ENCODE measurements at places on chromosomes 2 and 18.

DNA sequence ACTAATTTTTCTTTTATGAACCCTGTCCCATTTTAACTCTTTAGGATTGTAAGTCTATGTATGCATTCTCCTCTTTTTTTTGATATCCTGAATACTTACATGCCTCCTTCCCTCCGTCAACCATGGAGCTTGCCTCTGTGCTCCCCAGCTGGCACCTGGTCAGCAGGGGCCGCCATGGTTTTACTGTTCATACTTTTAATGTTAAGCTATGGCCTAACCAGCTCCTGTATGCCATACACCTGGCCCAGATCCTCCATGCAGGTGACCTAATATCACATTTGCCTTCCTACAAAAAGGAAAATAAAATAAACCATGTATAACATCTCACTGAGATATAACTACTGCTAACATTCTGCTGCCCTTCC, 283.1 kb upstream of the TRIB2 start:
- no peak for DNase-seq

DNA sequence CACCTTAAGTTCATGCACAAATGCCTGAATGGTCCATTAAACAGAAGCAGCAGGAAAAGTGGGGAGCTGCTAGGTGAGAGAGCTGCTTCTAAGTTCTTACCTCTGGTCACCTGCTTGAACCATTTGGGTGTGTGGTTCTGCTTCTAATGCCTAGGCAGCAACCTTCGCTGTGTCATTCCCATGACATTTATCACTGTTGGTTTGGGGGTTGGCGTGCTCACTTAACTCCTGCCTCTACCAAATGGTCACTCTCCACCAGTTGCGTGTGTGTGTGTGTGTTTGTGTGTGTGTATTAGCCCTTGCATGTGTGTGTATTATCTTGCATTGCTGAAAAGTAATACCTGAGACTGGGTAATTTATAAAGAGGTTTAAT, 56.2 kb downstream of the NCAPH start:
- DNase-seq: no peak

- DNase-seq: no peak
Measured at GRCh38 chr2:46258937-46259776, 38.0 kb upstream of the EPAS1 start.

- peak; percentile 81 for DNase-seq
Measured at GRCh38 chr2:26735097-26735496, 29.0 kb upstream of the SLC35F6 start.

DNA sequence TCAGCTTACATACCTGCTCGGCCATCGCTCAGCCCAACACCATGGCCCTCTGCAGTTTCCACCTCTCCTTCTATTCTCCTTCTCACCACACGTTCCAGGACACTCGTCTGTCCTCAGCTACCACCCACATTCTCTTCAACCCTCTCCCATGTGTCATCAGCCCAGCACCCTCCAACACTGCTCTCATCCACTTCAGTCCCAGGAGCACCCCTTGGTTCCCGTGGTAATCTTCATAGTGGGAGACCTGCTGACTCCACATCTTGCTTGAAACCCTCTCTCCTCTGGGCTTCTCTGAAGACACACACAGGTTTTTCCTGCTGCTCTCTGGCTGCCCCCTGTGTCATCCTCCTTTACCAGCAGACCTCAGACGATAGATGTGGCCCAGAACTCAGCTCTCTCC, 228.7 kb downstream of the GBX2 start:
- DNase-seq: peak; percentile 23

DNA sequence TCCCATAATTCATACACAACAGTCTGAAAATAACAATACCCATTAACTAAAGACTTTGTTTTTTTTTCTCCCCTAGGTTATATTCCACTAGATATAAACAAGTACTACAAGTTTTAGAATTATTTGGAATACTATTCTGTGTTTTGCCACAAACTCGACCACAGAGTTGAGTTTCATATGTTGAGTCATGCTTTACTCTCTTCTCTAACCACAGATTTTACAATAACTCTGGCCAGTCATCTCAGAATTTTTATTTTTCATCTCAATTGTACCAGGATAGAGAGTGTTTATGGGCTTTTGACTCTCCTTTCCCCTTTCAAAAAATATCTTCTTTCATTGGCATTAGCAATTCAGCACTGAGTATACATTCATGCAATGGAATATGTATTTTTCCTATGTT, 348.7 kb upstream of the GALNT5 start:
- DNase-seq: peak; percentile 84

- DNase-seq: no peak
Measured at GRCh38 chr2:200471928-200472645, 37.8 kb downstream of the KCTD18 start.

GRCh38 chr18:13760047-13760446, 33.6 kb downstream of the RNMT start:
- DNase-seq: no peak

DNA sequence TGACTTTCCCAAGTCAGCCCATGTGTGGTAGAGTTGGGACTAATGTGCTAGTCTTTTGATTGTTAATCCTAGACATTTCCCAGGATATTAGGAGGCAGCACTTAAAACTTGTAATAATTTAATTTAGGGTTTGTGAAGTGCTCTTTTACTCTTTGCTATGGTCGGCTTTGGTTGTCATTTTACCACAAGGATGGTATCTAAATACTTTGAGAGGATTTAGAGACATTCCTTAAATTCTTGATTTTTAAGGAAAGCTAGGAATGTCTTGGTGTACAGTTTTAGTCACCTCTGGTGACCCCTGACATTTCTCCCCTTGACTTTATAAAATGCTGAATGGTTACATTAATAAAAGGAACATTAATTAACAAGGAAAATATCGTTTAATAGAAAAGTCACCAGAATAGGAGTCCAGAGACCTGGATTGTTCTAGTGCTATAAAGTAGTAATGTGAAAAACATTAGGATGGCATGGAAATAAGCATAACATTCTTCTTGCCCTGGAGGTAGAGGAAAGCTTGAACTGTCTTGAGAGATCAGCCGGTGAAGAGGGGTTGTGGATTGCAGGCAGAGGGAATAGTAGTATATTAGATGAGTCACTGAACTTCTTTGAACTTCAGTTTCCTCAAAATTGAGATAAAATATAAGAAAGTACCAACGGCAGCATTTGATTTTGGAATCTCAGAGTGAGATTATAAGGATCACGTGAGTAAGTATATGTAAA, 209.2 kb downstream of the MCFD2 start:
- DNase-seq: peak; percentile 67

DNA sequence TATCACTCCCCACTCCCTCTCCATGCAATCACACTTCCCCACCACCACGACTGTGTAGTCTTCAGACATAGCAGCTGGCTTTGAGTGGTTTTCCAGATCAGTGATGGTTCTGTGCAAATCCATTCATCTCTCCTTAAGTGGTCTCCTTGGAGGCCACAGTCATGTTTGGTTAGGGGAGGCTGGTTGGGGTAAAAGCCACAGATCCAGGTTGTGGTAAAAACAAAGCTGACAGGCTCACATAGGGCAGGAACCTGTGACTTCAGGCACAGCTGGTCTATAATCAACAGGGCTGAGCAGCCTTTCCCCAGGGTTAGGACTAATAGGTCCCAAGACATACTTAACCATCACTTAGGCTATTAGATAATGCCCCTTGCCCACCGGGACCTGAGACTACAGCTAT, 46.2 kb upstream of the FZD7 start:
- DNase-seq: no peak

GRCh38 chr2:26685989-26686839, 6.3 kb upstream of the KCNK3 start:
- no peak for DNase-seq

GRCh38 chr2:179804206-179804605, 57.2 kb downstream of the ZNF385B start:
- DNase-seq: no peak

- no peak for DNase-seq
Measured at GRCh38 chr2:80527119-80527518, 222.6 kb upstream of the LRRTM1 start.

Measured in ELR (cell line).